ENCODE measurements at places on chromosomes 3 and 15.

- DNase-seq, result no peak
These were observed 57.8 kb downstream of the NCEH1 start for GRCh38 chr3:172653004-172653572.

DNA sequence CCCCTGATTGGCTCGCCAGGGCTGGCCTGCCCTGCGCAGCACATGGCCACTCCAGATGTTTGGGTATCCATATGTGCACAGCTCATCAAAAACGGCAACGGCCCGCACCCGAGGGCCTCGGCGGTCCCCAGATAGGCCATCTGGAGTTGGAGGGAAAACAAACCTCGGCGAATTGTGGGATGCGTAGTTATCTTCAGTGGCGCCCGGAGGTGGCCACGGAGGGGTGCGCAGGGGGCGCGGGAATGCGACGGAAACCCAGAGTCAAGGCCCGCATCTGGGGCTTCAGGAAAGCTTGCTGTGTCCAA is 156.5 kb downstream of the TLE3 start:
- DNase-seq, result no peak

DNA sequence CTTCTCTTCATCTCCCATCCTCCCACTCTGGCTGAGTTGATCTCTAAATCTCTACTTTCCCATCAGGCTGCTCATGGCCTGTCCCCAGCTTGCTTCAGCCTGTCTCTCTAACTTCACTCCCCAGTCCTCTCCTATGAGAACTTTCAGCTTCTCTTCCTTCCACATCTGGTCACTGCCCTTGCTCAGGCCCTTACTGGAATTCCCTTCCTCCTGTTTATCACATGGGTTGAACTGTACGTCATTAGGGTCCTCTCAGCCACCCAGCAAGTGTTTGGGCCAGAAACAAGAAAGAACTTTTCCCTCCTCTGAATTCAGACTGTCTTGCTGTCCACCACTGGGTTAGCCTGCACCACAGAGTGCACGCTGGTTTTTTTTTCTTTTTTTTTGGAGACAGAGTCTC is 5.0 kb downstream of the PTPN23 start:
- DNase-seq, result no peak

DNA sequence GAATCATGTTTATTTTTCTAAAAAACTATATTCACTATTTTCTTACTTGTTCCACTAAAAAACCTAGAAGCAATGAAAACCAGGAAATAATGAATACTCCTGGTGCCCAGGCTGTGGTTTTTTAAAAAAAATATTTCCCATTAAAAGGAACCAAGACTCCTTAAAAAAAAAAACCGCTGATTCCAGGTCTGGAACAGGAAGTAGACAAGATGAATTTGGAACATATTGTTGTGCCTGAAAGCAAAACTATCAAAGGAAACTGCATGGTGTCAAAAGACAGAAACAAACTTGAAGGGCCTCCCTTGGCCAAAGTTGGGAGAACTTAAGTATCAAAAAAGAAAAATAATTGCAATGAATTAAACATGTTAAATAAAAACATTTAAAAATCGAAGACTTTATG is 245.3 kb upstream of the P2RY1 start:
- no peak for DNase-seq

DNA sequence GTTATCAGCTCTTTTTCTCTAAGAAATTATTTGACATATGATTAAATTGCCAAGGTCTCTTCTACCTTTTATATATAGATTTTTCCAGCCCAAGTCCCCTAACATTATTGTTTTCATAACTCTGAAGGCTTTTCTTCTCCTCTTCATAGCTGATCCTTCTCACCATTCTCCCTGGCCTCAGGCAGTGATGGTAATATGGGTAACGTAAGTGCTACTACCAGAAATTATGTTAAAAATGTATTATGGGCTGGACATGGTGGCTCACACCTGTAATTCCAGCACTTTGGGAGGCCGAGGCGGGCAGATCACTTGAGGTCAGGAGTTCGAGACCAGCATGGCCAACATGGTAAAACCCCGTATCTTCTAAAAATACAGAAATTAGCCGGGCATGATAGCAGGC is 29.2 kb downstream of the BMF start:
- DNase-seq, result no peak

DNA sequence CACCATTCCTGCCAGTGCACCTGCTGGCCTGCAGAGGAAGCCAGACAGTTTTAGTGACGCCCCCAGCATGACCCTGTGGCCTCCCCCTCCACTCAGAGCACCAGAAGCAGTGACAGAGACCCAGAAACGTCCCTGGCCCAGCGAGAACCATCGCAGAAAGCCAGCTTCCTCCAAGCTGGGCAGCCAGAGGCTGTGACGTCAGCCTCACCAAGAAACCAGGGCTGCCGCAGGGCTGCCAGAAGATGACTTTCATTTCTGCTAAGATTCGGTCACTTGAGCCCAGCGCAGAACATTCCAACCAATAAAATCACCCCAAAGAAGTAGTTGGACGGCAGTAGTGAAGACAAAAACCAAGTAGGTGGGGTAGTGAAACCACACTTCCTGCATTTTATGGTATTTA is 29.6 kb upstream of the RPL32 start:
- peak; percentile 15 for DNase-seq
